8988T (cell line): ENCODE measurements at places on chromosomes 6 and 20.

DNA sequence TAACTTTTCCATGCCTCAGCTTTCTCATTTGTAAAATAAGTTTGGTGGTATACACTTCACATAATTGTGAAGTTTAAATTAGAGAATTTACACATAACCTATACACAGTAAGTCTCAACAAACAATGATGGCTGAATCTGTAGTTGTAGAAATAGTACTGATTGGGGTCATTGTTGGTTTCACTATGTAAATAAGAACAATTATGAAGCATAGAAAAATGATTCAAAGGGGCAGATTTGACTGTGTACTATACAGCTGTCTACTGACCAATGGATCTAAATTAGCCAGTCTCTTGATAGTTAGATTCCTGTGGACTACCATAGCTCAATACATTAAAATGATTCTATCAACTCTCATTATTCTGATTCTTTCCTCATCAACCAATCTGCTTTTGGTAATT is 181.1 kb upstream of the STXBP5 start:
- no peak for DNase-seq

DNA sequence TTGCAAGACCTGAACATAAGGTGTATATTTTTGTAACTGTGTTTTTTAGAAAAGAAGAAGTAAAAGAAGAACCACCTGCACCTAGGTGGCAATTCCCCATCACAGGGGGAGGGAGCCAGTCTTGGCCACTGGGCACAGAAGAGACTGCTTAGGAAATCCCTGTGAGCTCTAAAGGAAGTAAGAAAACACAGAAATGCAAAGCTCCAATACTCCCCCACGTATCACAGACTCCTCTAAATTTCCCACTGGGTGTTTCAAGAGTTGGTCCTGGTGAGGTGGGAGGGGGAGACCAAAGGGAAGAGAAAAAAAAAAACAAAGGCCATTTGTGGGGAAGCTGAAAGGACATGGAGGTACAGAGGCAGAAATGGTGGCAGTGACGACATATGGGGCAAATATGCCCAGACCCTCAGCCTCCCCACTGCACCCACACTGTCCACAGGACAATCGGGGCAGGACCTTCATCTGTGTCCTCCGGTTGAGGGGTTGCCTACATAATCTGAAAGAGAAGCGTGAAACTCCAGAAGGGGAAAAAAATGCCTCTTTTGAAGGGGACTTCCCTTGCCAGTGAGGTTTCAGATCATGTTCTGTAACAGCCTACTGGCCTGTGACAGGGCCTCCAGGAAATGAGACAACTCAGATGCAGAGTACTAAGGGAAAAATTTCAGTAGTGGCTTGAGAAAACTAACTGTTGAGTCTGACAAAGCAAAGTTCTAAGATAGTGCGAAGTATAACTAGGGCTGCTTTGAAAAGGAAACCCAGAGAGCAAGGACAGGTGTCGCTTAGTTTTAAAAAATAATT is 226.2 kb upstream of the MARCKS start:
- DNase-seq = no peak

GRCh38 chr20:51687108-51687507 is 81.1 kb downstream of the ATP9A start:
- DNase-seq = peak; percentile 84

GRCh38 chr6:145368075-145368474 is 367.2 kb downstream of the EPM2A start:
- no peak for DNase-seq

DNA sequence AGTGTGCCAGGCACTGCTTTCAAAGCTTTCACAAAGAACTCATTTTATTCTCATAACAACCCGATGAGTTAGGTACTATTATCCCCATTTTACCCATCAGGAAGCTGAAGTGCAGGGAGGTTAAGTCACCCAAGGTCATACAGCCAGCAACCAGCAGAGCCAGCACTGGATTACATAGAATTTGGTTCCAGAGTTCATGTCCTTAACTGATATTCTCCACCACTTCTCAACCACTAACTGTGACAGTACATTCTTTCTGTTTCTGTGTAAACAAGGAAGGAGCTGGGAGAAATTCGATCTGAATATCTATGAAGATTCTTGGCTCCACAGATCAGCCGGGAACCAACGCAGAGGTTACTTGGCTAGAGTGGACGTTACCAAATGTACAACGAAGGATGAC is 98.0 kb downstream of the KIF16B start:
- no peak for DNase-seq

- DNase-seq = no peak
Measured at GRCh38 chr6:87287251-87287650, 35.1 kb upstream of the SMIM8 start.
